Foreskin keratinocyte (primary cell): ENCODE measurements at places on chromosomes 6 and 20.

DNA sequence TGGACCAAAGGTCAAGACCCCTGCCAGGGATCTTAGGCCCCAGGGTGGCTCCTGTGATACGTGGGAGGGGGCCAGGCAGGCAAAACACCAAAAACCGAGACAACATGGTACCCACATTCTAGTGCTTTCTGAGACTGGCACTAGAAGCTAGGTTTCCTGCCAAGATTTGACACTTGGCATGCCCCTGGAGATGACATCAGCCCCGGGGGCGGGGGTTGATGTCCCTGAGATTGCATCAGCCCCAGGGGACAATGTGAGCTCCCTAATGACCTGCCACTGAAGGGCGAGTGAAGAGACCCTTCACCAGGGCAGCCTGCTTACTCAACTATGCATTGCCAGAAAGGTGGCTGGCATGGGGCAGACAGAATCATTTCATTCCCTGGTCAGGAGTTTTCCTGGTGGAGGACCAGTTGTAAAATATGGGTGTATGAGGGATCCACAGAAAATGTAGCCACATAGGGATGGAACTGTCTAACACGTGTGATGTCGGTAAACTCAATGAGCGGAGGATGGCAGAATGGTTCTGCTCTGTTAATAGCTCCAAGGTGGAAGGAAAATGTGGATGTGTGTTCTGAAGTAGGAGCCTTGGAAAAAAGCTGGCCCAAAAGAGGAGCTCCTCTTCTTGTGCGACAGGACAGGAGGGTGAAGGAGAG is 219.7 kb downstream of the UNC5CL start:
- DNase-seq: no peak

DNA sequence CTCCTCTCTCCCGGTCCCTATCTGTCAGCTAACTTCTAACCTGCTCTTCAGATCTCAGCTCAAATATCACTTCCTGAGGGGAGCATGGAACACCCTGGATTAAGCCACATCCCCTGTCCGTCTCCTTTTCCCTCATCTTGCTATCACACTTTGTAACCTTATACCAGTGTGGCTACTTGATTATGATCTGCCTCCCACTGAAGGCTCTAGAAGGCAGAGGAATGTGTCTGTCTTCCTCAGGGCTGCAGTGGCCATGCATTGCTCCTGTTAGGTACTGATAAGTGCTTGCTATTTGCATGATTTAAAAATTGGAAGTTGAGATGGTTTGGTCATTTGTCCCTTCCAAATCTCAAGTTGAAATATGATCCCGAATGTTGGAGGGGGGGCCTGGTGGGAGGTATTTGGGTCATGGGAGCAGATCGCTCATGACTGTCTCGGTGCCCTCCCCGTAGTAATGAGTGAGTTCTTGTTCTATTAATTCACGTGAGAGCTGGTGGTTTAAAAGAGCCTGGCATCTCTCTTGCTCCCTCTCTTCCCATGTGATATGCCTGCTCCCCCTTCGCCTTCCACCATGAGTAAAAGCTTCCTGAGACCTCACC is 71.4 kb downstream of the PLCB4 start:
- DNase-seq: no peak

DNA sequence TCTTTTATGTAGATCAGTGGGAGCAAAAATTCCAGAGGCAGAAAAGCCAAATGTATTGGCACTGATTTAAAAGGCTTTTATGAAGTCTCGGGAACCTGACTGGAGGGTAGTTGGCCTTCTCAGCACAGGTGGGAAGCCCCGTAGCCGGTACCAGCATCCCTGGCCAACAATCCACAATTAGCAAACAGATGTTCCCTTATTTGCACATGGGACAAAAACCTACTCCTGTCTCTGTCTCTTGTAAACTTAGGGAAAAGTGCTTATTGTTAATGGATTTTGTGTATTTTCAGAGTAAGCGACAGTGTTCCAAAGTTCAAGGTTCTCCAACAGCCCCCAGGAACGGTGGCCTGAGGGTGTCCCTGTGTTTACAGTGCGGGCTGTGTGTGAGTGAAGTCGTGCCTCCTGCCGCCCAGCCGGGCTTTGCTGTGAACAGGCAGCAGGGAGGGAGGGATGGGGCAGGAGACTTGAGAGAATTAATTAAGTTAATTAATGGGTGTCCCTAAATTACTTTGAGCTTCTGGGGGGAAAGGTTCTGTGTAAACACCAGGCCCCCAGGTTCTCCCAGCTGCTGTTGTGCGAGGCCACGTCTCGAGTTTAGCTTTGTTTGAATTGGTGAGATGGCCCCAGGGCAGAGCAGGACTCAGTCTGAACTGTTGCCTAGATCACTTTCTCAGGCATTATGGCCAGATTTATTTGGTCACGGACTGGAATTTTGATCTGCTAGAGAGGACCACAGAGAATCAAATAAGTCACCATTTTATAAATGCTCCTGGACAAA is 3.9 kb downstream of the SYNJ2 start:
- no peak for DNase-seq

DNA sequence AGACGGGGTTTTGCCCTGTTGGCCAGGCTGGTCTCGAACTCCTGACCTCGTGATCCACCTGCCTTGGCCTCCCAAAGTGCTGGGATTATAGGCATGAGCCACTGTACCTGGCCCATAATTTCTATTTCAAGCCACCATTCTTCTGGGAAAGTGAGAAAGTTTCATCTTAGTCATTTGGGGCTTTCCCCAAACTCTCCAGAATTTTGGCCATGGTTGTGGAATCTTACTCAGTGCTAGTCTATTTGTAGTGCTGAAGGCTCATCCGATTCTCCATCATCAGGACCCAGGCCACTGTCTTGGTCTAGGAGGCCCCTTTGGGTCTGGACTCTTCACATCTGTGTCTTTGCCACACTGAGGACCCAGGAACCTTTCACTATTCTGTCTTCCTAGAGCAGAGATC is 164.9 kb downstream of the EYA2 start:
- peak; percentile 15 for DNase-seq

- DNase-seq: no peak
Measured at GRCh38 chr6:90351696-90352095, 55.1 kb upstream of the BACH2 start.

GRCh38 chr20:18057101-18057993 is at the start of gene OVOL2:
TSS of gene OVOL2 (minus strand) at chr20:18057916. CDS start at chr20:18057634, 282 bp downstream.
- peak; percentile 79 for DNase-seq
